ENCODE measurements at places on chromosomes 6 and 20.

DNA sequence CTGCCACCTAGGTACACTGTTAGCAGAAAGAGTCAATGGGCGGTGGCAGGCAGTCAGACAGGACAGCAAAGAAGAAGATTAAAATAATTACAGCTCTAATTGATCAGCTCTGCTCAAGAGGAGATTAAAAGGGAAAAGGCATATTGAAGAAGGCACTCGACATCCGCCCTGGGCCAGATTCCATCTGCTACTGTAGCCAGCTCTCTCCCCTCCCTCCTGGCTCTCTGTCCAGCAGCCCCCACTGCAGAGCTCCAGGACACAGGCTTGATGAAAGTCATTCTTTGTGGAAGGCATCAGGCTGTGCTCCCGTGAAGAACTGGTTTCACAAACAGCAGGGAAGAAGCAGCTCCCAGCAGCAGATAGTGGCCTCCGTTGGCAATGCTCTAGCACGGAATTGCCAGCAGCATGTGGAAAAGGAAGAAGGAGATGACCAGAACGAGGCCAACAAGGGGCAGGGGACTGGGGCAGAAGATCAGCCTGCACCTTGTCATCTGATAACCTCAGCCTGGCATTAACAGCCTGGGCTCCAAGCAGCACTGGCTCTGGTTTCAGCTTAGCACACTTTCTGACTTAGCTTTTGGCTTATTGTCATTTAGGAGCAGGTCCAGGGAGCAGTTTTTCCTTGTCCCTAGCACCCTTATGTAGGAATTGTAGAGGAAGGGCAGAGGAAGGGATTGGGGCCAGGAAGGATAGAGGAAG, 465.9 kb downstream of the KIF16B start:
- DNase-seq = no peak

GRCh38 chr6:85944776-85945175, 302.1 kb upstream of the SYNCRIP start:
- no peak for DNase-seq

DNA sequence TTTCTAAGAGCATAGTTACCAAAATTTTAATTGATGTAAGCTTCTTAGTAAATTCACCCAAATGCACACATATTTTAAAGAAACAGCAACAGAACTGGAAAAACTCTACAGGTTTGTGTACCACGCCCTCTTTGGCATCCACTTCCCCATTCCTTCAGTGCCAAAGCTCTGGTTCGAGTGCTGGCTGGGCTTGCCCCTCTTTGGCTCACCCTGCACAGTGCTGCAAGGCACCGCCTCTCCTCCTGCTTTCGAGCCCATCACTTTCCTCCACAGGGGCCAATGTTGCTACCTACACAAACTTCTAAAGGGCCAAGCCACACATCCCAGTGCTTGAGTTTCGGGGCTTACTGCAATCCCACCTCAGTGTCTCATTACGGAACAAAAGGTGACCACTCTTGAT, 9.6 kb downstream of the LRP11 start:
- DNase-seq = no peak

DNA sequence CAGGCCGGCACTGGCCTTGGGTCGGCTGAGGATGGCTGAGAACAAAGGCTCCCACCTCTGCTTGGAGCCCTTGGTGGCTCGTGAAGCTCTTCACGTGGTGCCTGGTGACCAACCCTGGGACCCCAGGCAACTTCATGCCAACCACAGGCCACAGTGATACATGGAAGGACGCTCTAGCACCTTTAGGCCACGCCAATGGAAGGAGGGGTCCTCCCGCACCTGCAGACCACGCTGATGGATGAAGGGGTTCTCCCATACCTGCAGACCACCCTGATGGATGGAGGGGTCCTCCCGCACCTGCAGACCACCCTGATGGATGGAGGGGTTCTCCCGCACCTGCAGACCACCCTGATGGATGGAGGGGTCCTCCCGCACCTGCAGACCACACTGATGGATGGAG, 62.5 kb downstream of the ERMARD start:
- DNase-seq = no peak

DNA sequence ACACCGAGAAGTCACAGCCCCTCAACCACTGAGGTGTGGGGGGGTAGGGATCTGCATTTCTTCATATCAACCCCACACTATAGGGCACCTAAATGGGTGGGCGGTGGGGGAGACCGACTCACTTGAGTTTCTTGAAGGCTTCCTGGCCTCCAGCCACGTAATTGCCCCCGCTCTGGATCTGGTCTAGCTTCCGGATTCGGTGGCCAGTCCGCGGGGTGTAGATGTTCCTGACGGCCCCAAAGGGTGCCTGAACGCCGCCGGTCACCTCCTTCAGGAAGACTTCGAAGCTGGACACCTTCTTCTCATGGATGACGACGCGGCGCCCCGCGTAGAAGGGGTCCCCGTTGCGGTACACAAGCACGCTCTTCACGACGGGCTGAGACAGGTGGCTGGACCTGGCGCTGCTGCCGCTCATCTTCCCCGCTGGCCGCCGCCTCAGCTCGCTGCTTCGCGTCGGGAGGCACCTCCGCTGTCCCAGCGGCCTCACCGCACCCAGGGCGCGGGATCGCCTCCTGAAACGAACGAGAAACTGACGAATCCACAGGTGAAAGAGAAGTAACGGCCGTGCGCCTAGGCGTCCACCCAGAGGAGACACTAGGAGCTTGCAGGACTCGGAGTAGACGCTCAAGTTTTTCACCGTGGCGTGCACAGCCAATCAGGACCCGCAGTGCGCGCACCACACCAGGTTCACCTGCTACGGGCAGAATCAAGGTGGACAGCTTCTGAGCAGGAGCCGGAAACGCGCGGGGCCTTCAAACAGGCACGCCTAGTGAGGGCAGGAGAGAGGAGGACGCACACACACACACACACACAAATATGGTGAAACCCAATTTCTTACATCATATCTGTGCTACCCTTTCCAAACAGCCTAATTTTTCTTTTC, at the start of gene DCDC2:
TSS of gene DCDC2 (minus strand) at position 724 of the 883 bp plus-strand sequence. CDS start at position 415, 309 bp downstream.
- DNase-seq = peak; percentile 13

- DNase-seq = no peak
Measured at GRCh38 chr20:40880729-40881109, 147.9 kb upstream of the TOP1 start.

DNA sequence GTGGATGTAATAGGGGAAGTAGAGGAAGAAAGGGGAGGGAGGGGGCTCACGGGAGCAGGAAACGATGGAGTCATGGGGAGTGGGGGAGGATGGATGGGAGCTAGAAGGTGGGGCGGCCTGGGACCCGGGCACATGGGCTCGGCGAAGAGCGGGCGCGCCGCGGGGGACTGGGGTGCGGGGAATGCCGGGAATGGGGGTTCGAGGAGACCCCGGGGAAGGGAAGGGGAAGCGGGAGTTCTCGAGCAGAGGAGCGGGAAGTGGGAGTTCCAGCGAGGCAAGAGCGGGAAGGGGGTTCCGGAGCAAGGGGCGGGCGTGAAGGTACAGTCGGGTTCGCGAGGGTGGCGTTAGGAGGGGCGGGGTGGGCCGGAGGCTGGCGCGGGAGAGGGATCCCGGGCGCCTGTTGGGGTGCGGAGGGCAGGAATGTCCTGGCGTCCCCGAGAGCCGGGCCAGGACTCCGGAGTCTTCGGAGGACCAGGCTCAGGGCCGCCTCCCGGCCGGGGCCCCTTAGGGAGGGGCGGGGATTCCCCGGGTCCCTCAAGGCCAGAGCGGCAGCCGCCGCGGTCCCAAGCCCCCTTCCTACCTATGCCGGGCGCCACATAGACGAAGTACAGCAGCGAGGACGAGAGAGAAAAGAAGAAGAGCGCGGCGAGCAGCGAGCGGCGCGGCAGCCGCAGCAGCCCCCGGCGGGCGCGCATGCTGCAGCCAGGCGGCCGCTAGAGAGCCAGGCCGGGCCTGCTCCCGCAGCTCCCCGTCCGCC, 504 bp downstream of the B4GALT5 start:
- no peak for DNase-seq

DNA sequence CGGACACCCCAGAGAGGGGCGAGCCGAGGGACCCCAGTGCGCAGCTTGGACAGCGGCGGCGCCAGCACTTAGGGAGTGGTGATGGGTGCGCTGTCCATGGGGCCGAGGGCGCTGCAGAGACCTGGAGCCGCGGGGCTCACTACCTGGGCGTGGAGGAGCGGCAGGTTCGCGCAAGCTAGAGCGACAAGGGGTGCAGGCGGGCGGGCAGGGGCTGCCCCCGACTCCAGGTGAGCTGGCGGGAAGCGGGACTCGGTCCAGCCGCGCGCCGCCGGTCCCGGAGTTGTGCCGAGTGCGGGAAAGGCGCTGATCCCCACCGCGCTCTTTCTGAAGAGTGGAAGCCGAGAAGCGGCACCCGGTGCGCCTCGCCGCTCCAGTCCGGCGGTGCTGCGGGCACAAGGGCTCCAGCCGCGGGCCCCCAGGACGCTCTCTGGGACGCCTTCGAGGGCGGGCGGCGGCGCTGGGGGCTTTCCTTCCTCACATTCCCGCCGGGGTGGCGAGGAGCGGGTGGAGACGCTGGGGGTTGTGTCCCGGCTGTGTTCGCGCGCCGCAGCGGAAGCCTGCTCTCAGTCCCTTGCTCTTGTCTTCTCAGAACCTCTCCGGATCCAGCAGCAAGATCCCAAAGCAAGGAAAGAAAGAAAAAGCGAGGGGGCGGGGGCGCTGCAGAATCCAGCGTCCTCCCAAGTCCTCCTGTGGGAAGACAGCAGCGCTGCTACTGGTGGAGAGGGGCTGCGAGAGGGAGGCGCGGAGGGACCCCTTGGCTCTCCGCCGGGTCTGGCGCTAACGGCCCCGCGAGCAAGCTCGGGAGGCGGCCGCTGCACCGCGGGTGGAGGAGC, at the start of gene B3GAT2:
TSS of gene B3GAT2 (minus strand) at position 610 of the 833 bp plus-strand sequence. CDS start 631 bp downstream, outside the sequence.
- DNase-seq = no peak

- DNase-seq = no peak
Measured at GRCh38 chr6:89690944-89691324, 52.4 kb upstream of the LYRM2 start.

DNA sequence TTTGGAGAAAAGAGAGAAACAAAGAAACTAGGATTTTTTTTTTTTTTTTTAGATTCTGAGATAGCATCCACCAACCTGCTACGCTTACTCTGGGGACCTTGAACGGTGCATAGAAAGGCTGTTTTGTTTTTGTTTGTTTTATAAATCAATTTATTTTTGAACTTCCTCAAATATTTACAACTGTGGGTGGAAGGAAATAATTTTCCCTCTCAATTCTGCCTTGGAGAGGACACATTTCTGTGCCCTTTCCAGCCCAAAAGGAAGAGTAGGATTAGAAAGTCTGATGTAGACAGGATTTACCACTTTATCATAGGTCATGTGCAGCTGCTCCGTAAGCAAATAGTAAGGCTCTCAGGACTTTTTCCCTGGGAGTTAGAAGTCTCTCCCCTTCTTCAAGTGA, 190.5 kb downstream of the NKAIN2 start:
- no peak for DNase-seq

DNA sequence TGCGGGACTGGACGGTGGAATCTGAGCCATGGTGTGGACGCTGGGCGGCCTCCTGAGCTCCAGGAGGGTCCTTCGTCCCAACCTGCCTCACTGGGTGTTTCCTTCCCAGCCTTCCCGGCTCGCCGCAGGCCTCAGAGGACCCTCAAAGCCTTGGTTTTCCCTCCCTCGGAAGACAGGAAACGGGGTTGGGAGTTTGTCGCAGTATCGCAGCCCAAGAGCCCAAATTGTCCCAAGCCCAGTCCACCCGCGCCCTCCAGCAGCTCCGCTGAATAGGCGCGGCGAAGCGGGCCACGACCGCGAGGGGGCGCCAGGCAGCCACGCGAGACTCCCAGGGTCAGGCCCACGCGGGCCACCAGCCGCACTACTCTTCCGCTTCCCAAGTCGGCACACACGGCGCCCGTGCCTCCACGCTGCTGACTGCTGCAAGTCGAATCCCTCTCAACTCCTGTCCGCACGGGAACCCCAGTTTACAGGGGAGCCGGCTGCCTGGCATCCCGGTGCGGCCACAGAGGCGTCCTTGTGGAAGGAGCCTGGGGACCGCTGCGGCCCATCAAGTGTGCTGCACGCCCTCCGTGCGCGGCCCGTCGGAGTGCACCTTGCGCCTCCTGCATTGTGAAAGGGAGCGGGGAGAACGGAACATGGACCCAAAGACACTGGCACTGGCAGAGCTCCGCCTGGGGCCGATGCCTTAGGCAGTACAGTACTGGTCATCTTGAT, 40.4 kb upstream of the HMGA1 start:
- peak; percentile 83 for DNase-seq

GRCh38 chr20:50491168-50491567, 19.0 kb upstream of the PTPN1 start:
- no peak for DNase-seq

DNA sequence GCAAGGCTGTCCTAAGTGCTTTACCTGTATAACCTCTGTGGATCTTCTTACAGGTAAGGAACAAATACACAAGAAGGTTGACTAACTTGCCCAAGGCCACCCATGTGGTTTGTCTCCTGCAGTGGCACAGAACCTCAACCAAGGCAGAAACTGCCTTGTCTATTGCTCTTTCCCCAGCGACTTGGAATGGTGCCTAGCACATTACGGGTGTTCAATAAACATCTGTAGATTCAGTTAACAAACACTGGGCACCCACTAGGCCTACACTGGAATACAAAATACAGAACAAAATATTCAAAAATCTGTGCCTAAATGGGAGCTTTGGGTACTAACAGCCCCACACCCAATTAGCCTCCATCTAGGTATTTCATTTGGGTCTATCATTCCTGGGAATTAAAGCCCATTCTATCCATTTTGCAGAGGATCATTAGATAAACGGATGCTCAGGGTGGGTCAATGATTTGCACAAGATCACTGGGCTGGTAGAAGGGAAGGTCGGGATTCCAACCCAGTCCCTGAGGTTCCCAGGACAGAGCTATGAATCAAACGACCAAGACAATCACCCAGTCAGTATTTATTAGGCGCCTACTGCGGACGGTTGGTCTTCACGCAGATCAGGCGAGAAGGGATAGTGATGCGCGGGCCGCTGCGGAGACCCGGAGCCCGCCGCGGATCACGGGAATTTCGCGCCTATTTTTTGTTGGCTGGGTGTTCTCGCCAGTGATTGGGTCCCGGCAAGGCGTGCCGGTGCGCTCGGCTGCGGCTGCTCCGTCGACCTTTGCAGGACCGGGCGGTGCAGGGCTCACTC, at the start of gene STK35:
TSS of gene STK35 (plus strand) at position 771 of the 808 bp plus-strand sequence. CDS start 55 bp downstream, outside the sequence.
- DNase-seq = no peak

DNA sequence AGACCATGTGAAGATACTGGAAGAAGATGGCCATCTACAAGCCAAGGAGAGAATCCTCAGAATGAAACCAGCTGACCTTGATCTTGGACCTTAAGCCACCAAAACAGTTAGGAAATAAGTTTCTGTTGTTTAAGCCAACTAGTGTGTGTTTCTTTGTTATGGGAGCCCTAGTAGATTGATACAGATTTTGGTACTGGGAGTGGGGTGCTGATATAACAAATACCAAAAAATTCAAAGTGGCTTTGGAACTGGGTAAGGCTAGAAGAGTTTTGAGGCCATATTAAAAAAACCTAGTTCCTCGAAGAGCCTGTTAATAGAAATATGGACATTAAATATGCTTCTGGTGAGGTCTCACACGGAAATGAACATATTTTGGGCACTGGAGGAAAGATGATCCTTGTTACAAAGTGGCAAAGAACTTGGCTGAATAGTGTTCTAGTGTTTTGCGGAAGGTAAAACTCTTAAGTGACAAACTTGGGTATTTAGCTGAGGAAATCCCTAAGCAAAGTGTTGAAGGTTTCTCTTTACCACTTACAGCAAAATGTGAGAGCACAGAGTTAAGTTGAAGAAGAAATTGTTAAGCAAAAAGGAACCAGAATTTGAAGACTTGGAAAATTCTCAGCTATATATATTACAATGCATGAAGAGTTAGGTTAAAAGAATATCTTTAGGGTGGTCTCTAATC, 55.1 kb upstream of the CD83 start:
- no peak for DNase-seq

- DNase-seq = no peak
Measured at GRCh38 chr20:59482351-59483187, 121.8 kb upstream of the PHACTR3 start.

All from activated CD4-positive, alpha-beta T cell treated with anti-CD3 and anti-CD28 coated beads, Interleukin-2, amount 50 U/mL, for 24 hours (primary cell).